C1 segment of cervical spinal cord (tissue), 14 donors: ENCODE measurements at places on chromosomes 2 and 18.

GRCh38 chr2:74599676-74600075, 45.2 kb downstream of the DOK1 start:
- DNase-seq: no peak

DNA sequence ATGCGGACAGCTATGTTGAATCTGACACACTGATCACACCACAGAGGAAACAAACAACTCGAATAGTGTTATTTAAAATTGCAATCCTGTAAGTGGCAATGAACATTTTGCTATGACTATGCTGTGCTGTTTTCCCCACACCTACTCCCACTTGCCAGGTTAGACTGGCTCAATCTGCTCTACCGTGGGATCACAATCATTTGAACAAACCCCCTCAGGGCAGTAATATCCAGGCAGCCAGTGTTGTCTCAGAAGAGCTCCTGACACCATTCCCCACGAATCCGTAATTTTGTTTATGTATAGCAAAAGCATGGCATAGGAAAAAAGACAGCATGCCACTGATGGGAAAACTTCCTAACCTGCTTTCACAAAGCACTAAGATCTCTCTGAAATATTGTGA, 284.3 kb downstream of the ERBB4 start:
- no peak for DNase-seq

GRCh38 chr2:48313036-48313877, 216.7 kb upstream of the STON1 start:
- no peak for DNase-seq

GRCh38 chr2:221896505-221897151, 324.5 kb upstream of the EPHA4 start:
- DNase-seq: no peak

DNA sequence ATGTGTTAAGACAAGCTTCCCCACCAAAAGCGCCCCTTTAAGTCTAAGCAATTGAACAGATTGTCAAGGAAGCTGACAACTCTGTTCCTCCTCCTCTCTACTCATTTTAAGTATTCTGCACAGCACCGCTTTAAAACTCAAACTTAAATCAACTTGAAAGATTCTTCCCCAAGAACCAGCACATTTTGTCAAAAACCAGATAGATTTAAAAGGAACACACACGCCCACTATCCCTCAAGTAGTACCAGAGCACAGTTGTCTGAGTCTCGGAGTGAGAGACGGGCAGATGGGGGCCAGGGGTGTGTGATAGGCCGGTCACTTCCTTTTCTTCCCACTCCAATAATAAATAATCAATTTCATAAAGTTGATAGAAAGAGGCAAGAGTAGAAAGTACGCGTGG, 67.7 kb upstream of the POU3F3 start:
- DNase-seq: no peak
